ENCODE measurements at places on chromosomes 4 and X. TPM values are rescaled to one million over a fixed set of nuclear protein-coding genes. Genes with fewer than 3 reads are reported as not detected.

The SLC25A4 gene
- total RNA-seq: 8.8 TPM

The PDLIM3 gene
- 78.9 TPM for total RNA-seq

DNA sequence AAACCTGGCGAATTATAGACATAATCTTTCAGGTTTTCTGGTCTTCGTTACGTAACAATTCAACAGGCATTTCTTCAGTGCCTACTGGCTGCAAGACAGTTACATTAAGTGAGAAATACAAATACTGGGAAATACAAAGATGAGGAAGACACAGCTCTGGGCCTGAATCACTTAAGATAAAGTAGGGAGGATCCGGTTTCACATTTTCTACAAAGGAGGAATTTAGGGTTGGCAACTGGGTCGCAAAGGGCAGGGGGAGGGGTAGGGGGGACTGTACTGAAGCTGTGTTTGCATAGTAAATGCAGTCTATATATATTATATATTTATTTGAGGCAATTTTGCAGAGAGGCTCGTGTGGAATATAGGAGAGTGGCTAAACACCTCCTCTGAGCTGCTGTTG, 107.4 kb downstream of the MAML3 start:
- DNase-seq: no peak

The ARHGEF6 gene
- 8.2 TPM for total RNA-seq

The FSTL5 gene
- not detected for total RNA-seq

DNA sequence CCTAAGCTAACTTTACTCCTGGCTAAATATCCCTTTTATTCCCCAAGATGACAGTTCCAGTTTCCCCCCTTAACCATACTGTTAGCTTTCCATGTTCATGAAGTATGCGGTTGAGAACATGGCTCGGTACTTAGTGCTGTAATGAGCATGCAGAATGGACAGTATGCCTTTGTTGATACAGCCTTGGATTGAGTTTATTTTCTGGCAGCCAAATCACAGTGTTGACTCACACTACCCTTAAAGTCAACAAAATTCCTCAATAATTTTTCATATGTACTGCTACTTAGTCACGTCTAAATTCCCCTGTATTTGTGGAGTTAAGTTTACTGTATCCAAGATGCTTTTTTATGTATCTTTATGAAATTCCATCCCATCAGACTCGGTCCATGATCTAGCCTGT, 1.4 kb upstream of the VEGFC start:
- peak; percentile 71 for DNase-seq

- no peak for DNase-seq
Observed at GRCh38 chrX:11462648-11463047, 169.4 kb downstream of the AMELX start.

Measured in pulmonary artery endothelial cell (primary cell).